ENCODE measurements at places on chromosomes 16 and 17. TPM values are rescaled to one million over a fixed set of nuclear protein-coding genes. Genes with fewer than 3 reads are reported as not detected.

The IKZF3 gene
- total RNA-seq: not detected

The AFMID gene
- 24.1 TPM for total RNA-seq

The POLR2C gene
- 106 TPM for total RNA-seq

The ABAT gene
- 1.8 TPM for total RNA-seq

GRCh38 chr16:77919761-77920415 lies 102.5 kb upstream of the CLEC3A start:
- DNase-seq: no peak

DNA sequence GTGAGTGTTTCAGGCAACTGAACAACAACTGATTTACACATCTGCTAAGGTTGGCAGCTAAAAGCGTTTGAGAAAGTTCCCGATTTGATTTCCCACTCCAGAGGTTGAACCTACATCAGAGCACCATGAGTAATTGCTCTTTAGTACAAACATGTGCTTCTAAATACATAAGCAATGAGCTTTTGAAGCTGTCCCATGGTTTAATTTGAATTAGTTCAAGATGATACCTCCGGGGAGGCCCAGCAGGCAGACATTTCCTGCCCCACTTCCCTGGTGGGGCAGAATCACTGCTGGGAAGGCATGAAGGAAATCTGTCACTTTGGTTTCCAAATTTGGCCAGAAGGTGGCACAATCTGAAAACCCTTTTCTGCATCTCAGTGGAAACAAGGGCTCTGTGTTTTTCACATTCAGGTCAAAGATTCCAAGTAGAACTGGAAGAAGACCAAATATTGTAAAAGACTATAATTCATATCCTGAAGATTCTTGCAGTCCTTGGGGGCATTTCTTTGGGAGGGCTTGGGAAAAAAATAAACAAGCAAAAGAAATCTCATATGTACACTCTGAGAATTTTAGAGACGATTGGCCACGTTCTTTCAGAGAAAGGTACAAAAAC lies 176.2 kb upstream of the FAM20A start:
- DNase-seq: peak; percentile 87

DNA sequence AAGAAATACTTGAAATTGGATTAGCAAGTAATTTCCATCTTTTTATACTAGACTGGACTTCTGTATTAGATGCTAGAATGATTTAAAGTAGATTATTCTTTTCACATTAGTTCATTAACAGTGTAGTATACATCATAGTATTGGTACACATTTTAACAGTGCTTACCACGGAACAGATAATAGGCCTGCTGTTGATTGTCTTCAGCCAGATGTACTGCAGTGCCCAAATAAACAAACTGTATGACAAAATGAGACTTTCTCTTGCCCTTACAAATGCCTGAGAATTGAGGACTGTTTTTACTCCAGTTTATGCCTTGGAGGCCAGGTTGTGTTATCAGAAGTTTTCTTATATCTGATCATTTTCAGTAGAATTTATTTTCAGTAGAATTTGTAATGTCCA lies 631 bp downstream of the EVI2A start:
- peak; percentile 36 for DNase-seq

GRCh38 chr17:77592106-77592865 lies 366.2 kb upstream of the TNRC6C start:
- DNase-seq: no peak

- DNase-seq: no peak
Measured at GRCh38 chr17:33056399-33057146, 64.9 kb downstream of the SPACA3 start.

All from fibroblast of lung (primary cell).